ENCODE measurements at places on chromosomes 1 and 21. TPM values are rescaled to one million over a fixed set of nuclear protein-coding genes. Genes with fewer than 3 reads are reported as not detected.

DNA sequence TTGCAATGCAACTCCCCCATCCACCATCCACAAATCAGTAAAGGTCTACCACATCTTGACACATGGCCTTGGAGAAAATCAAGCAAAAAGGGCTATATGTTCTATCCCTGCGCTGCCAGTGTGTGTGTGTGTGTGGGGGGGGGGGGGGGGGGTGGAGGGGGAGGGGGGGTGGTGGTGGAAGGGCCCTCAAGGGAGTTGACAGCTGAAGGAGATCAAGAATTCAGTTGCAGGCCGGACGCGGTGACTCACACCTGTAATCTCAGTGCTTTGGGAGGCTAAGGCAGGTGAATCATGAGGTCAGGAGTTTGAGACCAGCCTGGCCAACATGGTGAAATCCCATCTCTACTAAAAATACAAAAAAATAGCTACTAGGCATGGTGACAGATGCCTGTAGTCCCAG, 37.6 kb upstream of the CLIC4 start:
- no peak for DNase-seq

- DNase-seq = no peak
These were observed 211.0 kb downstream of the TOMM20 start for GRCh38 chr1:234917495-234918180.

DNA sequence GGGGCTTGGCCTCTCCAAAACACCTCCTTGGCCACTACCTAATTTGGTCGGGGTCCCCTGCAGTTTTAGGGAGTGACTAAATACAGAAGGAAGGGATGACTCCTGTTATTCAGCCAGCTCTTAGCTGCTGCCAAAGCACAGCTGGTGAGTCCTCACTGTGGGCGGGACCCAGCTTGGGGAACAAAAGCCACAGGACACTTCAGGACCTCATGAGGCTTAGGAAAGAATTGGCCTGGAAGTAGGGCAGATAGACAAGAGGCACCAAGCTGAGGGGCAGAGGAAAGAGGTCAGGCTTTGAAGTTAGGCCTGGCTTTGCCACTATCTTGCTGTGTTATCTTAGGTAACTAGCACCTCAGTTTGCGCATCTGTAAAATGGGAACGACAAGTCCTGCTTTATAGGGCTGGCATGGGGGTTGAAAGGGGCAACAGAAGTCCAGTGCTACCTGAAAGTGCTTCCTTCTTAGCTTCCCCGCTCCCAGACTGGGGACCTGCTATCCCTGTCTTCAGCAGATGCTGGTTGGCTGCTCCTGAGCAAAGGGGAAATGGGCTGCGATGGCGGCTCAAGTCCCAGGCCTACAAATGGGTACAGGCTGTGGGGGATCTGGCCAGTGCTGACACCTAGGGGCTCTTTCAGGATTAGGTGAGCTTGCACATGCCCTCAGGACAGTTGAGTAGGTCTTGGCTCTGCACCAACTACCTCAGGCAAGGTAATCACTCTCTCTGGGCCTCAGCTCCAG, 15.7 kb downstream of the IFI6 start:
- DNase-seq = no peak

- DNase-seq = no peak
These were observed 2.1 kb upstream of the GFI1 start for GRCh38 chr1:92488832-92489231.

DNA sequence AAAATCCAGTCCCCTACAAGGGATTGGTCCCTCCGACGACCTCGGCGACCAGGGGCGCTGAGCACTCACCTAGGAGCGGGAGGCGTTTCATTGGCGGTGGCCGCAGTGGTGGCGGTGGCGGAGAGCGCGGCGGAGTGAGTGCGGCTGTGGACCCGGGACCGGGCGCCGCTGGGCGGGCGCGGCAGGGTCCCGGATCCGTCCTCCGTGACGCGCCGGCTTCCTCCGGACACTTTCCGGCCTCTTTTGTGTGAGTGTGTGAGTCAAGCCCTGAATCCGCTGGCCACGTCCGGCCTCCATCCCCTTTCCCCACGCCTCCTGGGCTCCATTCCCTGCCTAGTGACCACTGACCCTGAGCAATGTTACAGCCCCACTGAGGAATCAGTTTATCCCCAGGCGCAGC, at the start of gene ADGRL4:
Gene ADGRL4, minus strand, starts transcription at position 167 of the 400 bp plus-strand sequence. Its CDS starts 76 bp downstream, at position 91.
- DNase-seq = no peak

DNA sequence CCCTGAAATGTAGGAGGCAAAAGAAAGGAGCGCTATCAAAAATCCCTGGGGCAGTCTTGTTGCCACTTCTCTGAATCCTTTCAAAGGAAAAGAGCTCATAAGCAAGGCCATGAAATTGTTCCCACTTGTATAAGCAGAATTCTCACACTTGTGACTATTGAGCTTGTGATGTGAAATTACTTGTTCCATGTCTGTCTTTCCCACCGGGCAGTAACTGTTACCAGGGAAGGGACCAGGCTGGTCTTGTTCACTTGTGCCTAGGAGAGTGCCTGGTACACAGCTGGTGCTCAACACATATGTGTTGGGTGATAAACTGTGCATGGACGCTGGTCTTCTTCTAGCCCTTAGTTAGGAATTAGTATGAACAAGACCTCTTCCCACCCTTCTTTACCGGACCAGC, 150.6 kb downstream of the CDC7 start:
- DNase-seq = no peak

DNA sequence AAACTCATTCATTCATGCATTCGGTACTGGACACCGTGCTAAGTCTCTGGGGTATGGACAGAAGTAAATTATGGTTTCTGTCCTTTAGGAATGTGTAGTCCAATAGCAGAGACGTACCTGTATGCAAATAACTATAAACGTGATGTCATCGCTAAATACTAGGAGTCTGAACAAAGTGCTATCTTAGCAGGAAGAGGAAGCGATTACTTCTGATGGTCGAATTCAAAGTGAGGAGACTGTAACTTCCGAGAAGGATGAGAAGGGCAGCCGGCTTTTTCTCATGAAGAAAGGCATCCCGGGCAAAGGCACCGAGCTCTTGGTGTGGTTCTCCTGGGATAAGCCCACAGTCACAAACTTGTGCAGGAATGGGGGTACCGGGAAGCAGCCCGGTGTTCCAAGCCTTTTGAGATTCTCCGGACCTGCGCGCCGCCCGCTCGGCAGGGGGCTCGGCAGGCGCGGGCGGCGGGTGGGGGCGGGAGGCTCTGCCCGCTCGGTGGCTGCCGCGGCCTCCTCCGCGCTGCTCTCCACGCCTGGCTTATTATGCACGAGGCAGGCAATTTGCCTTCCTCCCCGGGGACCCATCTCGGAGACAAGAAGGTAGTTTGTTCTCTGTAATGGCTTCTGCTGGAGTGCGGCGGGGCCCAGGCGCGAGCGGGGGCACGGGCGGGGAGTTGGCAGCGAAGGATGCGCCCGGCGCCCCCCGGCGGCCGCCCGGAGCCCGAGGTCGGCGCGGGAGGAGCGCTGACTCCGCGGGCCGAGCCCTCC, 67.5 kb upstream of the CD1D start:
- no peak for DNase-seq

- DNase-seq = peak; percentile 80
These were observed 89.6 kb upstream of the EDN2 start for GRCh38 chr1:41573785-41574713.

GRCh38 chr1:9183898-9184297, 50.7 kb upstream of the H6PD start:
- no peak for DNase-seq

DNA sequence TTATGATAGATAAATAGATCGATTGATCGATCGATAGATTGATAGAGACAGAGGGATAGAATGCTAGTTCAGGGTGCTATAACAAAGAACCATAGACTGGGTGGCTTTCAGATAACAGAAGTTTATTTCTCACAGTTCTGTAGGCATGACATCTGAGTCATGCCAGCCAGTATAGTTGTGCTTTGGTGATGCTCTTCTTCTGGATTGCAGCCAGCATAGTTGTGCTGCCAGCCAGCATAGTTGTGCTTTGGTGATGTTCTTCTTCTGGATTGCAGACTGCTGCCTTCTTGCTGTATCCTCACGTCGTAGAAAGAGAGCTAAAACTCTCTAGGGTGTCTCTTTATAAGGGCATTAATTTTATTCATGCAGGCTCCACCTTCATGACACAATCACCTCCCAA, 860.8 kb downstream of the BRINP3 start:
- DNase-seq = no peak

DNA sequence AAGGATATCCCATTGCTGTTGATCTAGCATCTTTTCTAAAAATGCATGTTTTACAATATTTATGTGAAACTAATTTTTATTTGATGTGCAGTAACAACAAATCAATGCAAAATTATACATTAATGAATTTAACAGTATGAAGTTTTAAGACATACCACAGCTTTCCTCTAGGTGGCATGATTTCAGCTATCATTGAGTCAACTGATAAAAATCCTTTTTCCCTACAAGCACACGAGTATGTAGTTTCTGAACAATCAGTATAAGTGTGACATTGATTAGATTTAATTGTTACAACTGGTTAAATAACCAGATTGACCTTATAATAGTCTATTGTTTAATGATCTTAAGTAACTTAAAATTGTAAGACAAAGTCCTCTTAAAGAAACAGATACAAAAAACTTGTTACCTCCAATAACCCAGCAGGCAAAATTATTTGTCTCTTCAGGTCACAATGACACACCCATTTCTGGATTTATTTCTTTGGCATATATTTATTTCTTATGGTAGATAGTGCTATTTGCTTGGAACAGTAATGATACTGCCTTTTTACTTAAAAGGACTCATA, 5.8 kb upstream of the TGFB2 start:
- DNase-seq = no peak

The SPRR3 gene
- polyA plus RNA-seq = not detected

The CHI3L1 gene
- 9.7 TPM for polyA plus RNA-seq

The FCMR gene
- 2.5 TPM for polyA plus RNA-seq

The GRHL3 gene
- 6.7 TPM for polyA plus RNA-seq

The TNFRSF14 gene
- polyA plus RNA-seq = 21.0 TPM

The OR2G6 gene
- polyA plus RNA-seq = 0.05 TPM

The CDA gene
- polyA plus RNA-seq = 4.6 TPM
